ENCODE measurements at places on chromosomes 16 and 17.

- no peak for DNase-seq
Observed at GRCh38 chr17:76569607-76570279, 15.9 kb downstream of the ST6GALNAC2 start.

DNA sequence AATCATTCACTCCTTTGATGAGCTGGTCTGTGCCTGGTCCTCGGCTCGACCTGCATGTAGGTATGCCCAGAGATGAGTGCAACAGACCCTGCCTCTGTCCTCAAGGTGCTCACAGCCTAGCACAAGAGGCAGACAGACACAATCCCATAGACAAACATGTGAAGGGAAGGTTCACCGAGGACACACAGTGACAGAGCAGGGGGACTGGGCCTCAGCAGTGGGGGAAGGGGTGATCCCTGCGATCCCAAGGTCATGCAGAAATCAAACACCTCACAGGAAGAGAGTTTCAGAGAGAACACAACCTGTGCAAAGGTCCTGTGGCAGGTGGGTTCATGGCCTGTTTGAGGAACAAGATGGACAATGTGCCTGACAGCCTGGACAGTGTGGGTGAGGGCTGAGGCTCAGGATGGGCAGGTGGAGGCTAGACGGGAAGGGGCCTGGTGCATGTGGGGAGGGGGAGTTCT is 4.2 kb upstream of the VASN start:
- no peak for DNase-seq

DNA sequence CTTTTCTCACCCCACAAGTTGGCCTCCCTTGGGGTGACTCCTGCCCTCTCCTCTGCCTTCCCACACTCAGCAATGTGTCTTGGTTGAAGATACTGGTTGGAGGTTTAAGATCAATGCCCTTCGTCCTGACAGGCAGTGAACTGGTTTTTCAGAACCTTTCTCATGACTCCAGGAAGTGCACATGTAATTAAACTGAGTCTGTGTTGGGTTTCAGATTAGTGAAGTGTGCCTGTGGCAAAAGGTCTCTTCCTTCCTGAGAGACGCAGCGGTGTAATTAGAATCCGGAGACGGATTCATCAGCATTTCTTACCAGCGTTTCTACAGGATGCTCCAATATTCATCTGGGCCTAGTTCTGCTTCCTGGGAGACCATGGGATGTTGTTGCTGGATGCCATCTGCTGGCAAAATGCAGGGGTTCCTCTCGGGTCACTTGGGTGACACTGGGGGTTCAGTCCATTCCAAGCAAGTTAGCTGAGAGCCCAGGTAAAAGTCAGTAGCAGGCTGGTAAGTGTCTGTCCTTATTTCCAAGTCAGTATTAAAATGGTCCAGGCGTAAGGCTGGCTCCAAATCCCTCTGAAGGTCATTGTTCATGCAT is 233.3 kb downstream of the XYLT1 start:
- DNase-seq, result no peak

- DNase-seq, result peak; percentile 90
Observed at GRCh38 chr16:11233727-11234376, 22.2 kb downstream of the SOCS1 start.

DNA sequence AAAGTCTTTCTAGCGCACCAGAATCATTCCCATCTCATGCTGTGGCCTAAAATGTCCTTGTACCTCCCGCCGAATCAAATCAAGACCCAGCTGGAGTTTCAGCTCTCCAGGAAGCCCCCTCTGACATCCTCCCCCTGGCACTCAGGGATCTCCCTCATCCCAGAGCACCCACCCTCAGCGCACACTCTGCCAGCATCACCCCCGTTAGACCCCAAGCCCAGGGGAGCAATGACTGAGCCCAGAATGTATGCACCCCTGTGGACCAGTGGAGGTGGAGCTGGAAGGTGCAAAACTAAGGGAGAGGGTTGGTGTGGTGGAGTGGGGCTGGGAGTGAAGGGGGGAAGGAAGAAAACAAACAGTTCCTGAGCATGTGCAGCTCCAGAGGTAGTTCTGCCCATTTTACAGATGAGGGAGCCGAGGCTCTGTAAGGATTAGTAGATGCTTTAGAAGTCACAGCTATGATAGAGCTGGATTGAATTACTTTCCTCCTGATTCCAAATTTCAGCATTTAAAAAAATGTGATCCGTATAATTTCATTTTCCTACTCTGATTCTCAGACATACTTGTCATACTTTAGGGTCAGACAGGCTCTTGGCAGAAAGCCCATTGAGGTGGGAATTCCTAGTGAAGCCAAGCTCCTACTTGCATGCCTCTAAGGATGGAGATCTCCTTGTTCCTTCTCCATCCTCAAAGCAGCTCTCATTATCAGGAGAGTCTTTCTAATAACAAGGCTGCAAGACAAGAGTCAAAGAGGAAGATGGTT is 242.7 kb downstream of the KATNIP start:
- no peak for DNase-seq

DNA sequence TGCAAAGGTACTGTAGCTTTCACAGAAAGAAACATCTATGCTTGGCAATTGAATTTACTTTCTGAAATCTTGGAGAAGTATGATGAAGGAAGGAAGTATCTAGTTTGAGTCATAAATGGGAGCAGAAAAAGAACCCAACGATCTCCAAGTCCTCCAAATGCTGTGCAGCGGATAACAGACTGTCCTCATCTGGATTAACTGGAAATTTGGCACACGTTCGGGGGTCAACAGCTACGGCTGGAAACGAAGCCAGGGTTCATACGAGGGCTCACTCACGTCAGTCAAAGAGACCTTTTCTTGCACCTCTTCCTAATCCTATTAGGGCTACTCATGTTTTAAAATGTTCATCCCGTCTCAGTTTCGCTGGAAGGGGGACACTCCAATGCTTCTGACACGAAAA is 152.0 kb downstream of the ZFHX3 start:
- DNase-seq, result no peak

DNA sequence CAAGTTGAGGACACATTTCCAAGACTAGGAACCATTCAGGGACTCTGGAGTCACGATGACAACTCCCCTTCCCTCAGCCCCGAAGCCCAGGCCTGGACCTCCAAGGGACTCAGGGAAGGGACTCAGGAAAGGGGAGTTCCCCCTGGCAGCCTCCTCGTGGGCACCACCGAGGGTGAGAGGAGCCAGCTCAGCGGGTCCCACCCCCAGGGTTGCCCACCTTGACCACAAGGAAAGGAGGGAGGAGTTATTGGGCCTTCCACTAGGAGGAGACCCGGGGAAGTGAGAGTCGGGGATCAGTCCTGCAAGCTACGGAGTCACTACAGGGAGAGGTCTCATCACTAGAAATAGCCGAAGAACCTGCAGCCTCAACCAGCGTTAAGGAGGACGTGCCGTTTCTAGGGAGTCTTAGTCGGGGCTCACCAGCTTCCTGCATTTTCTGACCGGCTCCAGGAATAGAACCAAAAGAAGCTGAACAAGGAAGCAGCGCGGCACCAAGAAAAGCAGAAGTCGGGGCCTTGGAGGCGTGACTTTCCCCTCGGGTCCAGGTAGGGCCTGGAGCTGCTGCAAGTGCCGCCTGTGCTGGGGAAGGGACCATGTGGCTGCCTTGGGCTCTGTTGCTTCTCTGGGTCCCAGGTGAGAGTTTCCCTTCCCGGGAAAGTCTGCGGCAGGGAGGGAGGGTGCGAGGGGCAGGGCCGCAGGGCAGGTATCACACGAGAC is at the start of gene CD300A:
Gene CD300A, plus strand, starts transcription at position 524 of the 717 bp plus-strand sequence. Its CDS starts 70 bp downstream, at position 594.
- no peak for DNase-seq

- DNase-seq, result no peak
Observed at GRCh38 chr17:36142235-36142634, 34.2 kb downstream of the TBC1D3B start.

DNA sequence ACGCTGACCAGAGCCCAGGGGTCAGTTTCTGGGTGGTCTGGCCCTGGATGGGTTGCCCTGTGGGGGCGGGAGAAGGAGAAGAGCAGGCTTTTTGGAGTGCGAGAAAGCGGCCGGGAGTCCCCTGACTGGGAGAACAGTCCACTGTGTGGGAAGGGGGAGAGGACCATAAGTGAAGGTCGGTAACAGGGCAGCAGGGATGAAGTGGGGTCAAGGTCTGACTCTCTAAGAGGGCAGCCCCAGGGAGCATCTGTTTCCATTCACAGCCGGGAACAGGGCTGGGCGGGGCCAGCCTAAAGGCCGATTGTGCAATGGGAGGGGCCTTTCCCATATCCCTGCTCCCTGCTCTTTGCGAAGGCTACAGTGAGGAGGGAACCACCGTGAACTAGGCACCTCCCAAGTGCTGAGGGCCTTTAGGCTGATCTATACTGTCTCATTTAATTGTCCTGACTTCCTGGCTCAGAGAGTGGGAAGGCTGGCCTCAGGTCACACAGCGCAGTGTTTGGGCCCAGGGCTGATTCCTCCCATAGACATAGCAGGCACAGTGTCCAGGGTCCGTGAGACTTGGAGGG is 10.4 kb upstream of the WFDC1 start:
- DNase-seq, result no peak

DNA sequence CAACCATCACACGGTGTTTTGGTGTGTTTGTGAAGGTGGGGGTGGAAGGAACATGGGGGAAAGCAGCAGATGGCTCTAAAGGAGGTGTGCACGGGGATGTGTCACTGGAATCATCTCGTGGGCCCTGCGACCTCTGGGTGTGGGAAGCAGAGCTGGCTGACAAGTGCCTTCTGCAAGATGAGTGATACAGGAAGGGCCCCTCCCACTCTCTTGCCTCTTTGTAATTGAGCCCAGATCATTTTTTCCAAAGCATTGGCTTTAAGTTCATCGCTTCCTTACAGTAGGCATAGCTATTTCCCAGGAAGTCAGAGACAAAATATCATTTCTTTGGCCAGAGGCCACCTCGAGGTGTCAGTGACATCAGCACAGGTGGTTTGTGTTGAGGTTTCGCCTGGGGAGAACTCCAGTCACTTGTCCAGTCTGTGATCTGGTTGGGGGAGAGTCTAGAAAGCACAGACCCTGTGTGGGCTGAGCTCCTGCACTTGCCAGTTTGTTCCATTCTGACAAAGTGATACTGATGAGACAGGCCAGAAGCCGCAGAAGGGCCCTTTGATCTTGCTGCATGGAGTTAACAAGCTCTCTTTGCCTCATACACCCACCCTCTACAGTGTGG is 20.6 kb upstream of the SNTB2 start:
- peak; percentile 90 for DNase-seq

GRCh38 chr16:86679490-86679889 is 101.1 kb downstream of the FOXL1 start:
- DNase-seq, result no peak

GRCh38 chr16:88022076-88023042 is 71.1 kb downstream of the BANP start:
- no peak for DNase-seq

GRCh38 chr16:85561248-85562092 is 51.7 kb upstream of the GSE1 start:
- no peak for DNase-seq

- no peak for DNase-seq
Observed at GRCh38 chr17:42016411-42016831, 818 bp downstream of the DNAJC7 start.

GRCh38 chr17:3928406-3928805 is 12.1 kb upstream of the P2RX1 start:
- DNase-seq, result no peak

DNA sequence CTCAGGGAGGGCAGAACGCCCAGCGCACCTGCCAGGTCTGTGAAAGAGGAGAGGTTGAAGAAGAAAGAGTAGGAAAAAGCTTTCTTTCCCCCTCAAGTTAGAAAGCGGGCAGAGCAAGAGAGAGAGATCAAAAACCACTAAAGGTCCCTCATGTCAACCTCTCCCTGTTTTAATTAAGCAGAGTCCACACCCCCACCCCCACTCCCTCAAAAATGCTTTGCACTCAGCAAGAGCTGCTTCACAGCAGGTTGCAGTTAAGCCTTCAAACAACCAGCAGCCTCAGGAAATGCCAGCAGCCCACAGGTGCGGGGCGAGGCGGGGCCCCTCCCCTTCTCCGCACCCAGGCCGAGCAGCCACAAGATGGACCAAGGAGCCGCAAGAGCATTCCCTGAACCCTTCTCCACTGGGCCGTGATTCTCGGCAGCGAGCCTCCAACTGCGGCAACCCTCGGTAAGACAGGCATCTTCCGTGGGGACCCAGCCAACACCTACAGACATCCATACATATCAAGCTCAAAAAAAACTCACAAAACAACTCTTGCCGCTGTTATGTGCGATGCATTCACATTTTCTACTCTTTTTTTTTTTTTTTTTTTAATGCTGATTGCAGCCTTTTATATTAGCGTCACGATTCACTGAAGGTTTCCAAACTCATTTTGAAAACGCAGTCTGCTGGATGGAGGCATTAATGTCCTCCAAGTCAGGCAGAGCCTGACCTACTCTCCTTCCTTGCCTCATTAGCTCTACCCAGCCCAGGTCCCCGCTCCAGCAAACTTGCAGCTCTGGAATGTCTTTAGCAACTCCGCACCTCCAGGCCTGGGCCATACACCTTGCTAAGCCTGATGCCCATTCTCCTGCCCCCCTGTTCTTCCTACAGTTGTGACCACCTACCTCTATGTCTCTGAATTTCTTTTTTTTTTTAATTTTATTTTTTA is 66.1 kb downstream of the AXIN2 start:
- no peak for DNase-seq

GRCh38 chr17:4766201-4766600 is 5.5 kb upstream of the TM4SF5 start:
- DNase-seq, result no peak

- DNase-seq, result no peak
Observed at GRCh38 chr16:5336941-5337340, 239.3 kb upstream of the EEF2KMT start.

- DNase-seq, result no peak
Observed at GRCh38 chr17:59420901-59421300, 89.4 kb downstream of the YPEL2 start.

GRCh38 chr17:50636804-50637195 is 2.1 kb downstream of the ABCC3 start:
- DNase-seq, result no peak

GRCh38 chr17:18257268-18257981 is 1.1 kb downstream of the FLII start:
- peak; percentile 21 for DNase-seq

DNA sequence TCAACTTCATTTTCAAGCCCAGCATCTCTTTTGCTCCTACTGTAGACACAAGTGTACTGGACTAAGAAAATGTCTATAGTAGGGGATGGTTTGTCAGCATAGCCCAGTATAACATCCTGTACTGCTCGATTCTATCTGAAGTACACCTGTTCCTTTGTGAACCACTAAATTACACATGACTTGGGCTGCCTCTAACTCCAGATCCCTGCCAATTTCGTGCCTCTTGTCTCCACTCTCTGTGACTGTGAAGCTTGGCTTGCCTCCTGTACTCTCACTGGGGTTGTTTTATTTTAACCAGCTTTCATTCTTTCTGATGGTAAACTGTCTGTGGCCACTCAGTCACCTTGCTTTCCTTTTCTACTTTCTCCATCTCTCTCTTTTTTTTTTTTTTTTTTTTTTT is 24.5 kb downstream of the GFOD2 start:
- DNase-seq, result no peak

- DNase-seq, result no peak
Observed at GRCh38 chr16:52101246-52101645, 445.7 kb downstream of the TOX3 start.

GRCh38 chr16:69270395-69270794 is 40.8 kb upstream of the VPS4A start:
- DNase-seq, result no peak

GRCh38 chr16:51577621-51578303 is 426.7 kb upstream of the SALL1 start:
- no peak for DNase-seq

Data from stimulated activated CD4-positive, alpha-beta T cell treated with anti-CD3 and anti-CD28 coated beads, Interleukin-1b, Interleukin-23, amount 100 ng/mL, for 48 hours (primary cell).